Stimulated activated naive CD4-positive, alpha-beta T cell treated with Interleukin-2 at 50 U/mL for 16 hours (primary cell): ENCODE measurements at places on chromosomes 4 and X.
A peak's percentile ranks its signal among the peaks of the same experiment; 100 is the strongest.

GRCh38 chr4:81523672-81524327 lies 52.1 kb upstream of the RASGEF1B start:
- no peak for DNase-seq

DNA sequence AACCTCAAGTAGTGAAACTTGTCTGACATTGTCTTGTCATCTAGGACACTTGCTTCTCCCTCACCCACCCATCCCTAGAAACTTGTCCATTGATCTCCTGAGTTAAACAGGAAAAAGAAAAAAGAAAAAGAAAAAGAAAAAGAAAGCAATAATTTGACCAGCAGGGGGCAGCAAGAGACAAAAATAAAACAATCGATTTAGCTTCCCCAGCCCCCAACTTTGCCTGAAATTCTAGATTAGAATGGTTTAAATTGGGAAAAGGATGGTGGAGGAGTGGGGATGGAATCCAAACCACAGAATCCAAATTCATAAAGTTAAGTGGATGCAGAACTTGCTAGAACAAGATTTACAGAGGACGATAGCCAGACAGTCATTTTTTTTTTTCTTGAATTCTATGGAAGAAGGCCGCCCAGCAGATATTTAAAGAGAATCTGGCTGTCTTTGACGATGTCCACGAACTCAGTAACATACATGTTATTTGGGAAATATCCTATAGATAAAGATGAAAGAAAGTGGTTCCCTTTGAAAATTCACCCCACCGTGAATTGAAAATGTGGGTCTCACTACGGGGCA lies 282.9 kb downstream of the USP46 start:
- DNase-seq = no peak

GRCh38 chr4:76679691-76680090 lies 218.3 kb downstream of the SOWAHB start:
- no peak for DNase-seq

DNA sequence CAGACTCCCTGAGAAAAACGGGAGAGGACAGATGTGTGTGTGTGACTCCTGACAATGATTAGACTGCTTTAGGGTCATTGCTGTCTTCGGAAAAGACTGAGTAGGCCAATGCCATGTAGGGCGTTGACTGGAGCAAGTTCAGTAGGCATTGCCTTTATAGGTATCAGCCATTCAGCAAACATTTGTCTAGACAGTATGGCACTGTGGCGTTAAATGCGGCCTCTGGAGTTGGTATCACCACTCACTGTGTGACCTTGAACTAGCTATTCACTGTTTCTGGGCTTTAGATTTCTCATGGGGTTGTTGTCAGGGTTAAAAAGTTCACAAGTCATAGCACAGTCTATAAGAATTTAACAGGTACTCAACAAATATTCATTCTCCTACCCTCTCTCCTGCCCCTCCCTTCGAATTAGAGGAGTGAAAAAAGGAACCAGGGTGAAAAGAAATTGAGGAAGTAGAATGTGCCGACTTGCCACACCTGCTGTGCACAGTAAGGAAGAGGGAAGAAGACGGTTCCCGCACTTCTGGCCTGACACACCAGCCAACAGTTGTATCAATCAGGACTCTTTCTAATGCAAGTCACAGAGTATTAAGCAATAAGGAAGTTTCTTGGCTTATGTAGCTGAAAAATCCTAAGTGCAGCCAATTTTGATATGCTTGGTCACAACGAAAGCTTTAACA lies 83.2 kb upstream of the PLAC8 start:
- DNase-seq = no peak

DNA sequence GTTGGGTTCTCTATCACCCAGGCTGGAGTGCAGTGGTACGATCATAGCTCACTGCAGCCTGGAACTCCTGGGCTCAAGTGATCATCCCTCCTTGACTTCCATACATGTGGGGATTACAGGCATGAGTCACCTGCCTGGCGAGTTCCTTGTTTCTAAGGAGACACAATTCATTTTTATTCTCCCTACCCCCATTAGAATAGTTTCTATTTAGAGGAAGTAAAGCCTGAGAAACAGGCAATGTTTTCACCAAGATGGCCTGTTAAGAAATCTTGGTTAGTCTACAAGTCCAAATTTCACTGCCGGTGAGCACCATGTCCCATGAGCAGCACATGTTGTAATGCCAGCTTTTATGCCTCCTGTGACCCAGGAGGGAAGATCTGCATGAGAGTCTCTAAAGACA lies 5.7 kb downstream of the CYBB start:
- no peak for DNase-seq

DNA sequence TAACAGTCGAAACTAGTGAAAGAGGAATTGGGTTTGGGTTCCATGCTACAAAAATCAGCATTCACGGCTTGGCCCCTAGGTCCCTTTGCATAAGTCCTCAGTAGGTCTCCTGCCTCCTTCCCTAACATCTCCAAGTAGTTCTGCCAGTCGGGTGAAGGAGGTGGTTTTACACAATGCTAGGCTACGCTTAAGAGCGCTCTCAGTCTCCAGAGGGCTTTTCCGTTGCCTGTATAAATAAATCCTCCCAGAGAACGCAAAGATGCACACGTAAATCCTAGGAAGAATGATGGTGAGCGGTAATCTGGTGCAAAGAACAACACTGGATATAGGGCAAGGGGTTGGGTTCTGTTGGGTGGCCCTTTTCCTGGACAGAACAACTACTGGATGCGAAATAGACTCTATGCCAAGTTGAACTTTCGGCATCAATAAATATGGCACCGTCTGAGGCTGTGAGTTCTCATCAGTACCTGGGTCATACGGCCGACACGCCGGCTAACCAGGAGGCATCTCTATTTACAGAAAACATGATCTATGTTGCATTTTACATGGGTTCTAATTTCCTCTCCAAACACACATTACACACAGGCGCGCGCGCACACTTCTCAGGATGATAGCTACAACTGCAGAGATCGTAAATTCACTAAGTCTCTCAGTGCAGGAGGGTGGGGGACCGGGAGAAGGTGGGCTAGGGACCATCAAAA lies 1.3 kb downstream of the CAMK2D start:
- DNase-seq = peak; percentile 17
